ENCODE measurements at places on chromosomes 5 and 9. TPM values are rescaled to one million over a fixed set of nuclear protein-coding genes. Genes with fewer than 3 reads are reported as not detected.

Gene SPATA31E1
- 0.07 TPM for total RNA-seq

Gene SVEP1
- 9.7 TPM for total RNA-seq

DNA sequence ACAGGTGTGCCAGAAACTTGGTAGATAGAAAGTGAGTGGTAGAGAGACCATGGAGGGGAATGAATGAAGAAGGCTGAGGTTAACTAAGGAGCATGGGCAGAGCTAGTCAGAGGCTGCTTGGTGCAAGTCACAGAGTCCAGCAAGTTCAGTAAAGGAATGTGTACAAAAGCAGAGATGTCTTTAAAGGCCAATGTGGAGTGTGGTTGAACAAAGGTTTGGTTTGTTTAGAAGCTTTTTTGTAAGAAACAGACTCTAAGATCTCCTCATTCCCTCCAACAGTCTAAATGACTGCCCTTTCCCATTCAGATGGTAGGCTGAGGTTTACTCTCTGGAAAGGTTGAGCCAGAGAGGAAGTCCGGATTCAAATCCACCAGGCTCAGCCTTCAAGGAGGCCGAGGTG, 84.2 kb downstream of the TNC start:
- no peak for DNase-seq

DNA sequence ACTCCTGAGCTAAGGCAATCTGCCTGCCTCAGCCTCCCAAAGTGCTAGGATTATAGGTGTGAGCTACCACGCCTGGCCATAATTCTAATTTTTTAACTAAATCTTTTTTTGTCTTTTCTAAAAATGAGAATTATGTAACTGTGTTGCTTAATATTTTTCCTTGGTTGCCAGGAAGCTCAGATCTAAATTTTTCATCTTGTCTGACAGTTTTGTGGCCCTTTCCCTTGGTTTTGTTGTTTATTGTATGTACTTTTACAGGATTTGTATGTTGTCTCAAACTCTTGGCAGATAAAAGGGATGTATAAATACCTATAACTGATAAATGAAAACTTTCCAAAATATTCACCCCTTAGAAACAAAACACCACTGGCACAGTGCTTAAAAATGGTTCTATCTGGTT, 88.2 kb upstream of the KLF9 start:
- no peak for DNase-seq

All from colonic mucosa (tissue), 4 donors.